Lung (tissue), 17 donors: ENCODE measurements at places on chromosomes 3 and 15.

DNA sequence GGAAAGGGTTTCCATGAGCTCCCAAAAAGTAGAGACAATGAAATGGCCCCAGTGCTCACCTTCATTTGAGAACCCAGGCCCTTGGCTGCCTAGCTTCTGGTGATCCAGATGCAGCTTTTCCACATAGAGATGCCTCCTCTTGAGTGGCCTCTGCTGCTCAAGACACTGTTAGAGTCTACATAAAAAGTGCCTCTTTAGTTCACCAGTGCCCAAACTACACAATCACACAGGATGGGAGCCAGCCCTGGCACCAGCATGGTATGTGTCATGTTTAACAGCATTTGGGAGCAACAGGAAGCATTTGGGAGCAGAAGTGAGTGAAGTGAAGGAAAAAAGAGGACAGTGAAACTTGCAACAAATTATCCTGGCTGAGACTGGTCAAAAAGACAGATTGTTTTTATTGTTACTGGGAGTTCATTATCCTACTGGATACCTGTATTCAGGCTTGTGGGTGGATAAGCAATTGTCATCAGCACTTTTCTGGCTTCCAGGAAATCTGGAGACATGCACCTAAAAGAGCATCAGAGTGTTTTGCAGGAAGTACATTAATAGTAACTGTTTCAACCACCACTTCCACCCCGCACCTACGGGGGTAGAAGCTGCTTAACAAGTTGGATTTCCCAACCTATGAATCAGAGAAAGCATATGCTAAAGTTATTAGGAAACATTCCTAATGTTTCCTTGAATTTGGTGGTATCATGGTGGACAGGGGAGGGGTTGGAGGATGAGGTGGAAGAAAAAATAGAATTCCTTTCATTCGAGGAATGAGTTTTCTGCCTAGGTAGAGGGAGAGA is 416.2 kb downstream of the IGSF11 start:
- no peaks in the 10 kb centered on the region for H3K36me3 ChIP-seq
- H3K27me3 ChIP-seq: no peaks in the 10 kb centered on the region
- H3K4me1 ChIP-seq: no peaks in the 10 kb centered on the region
- no peak overlapping the region for H3K4me3 ChIP-seq
- DNase-seq: no peak
- no peak overlapping the region for H3K27ac ChIP-seq

DNA sequence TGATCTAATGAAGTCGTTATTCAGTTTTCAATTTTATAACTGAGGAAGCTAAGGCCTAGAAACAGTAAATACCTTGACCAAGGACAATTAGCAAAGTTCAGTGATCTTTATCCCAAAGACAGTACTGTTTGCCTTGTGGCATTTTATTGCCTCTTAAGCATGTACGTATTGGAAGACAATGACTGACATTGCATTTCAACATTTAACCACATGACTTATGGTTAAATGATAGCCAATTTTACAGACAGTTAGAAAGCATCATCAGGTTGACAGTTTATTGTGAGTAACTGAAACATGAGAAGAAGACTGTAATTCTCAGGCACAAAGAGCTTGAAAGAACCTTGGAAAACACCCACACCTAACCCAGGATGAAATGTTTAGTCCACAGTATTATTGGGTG is 390.8 kb upstream of the ZNF385D start:
- no peaks in the 10 kb centered on the region for H3K4me1 ChIP-seq
- H3K36me3 ChIP-seq: no peaks in the 10 kb centered on the region
- H3K27me3 ChIP-seq: no peaks in the 10 kb centered on the region
- H3K27ac ChIP-seq: no peak overlapping the region
- H3K4me3 ChIP-seq: no peak overlapping the region

DNA sequence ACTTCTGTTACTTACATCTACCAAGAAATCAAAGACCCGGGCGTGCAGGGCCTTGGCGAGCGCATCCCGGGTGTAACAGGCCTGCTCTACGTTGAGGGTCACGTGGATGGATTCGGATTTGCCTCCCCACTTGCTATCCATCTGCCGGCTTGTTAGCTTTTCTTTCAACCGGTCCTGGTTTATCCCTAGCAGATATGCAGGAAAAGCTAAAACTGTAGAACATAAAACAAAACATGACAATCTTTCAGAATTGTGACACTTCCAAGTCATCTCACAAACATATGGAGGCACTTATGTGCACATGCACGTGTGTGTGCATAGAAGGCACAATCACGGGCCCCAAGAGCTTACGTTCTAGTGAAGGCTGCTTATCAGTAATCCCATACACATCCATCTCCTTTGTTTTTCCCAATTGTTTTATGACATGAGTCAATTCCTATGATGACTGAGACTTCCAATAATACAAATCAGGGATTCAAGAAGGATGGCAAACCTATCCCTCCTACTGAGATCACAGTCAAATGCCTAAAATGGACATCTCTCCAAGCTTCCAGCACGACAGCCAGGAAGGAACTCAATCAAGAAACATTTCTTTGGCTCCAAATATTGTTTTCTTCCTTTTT is 11.3 kb downstream of the LDHAL6B start:
- no peaks in the 10 kb centered on the region for H3K36me3 ChIP-seq
- DNase-seq: no peak
- H3K4me3 ChIP-seq: no peak overlapping the region
- no peaks in the 10 kb centered on the region for H3K27me3 ChIP-seq

DNA sequence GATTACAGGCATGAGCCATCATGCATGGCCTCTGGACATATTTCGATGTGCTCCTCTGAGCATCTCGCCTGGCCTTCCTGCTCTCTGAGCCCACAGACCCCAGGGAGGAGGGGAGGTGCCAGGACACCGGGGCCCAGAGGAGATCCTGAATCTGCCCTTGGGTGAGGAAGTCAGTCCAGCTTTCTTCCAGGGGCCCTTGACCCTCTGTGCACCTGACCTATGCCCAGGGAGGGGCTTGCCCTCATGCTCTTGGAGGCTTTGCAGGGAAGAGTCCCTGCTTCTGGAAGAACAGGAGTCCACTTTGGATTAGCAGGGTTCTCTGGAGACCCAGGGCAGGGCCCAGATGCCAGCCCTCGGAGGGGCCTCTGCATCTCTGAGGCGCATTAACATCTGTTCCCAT is 1.4 kb downstream of the ACSBG1 start:
- no peaks in the 10 kb centered on the region for H3K27me3 ChIP-seq
- no peak for DNase-seq
- H3K4me1 ChIP-seq: no peaks in the 10 kb centered on the region

- H3K4me3 ChIP-seq: no peak overlapping the region
- H3K4me1 ChIP-seq: no peaks in the 10 kb centered on the region
- no peaks in the 10 kb centered on the region for H3K36me3 ChIP-seq
- no peaks in the 10 kb centered on the region for H3K27me3 ChIP-seq
- H3K27ac ChIP-seq: no peak overlapping the region
Observed at GRCh38 chr3:18308096-18308650, 117.0 kb downstream of the SATB1 start.

GRCh38 chr3:158248261-158248660 is 138.4 kb downstream of the RSRC1 start:
- DNase-seq: no peak
- H3K36me3 ChIP-seq: no peaks in the 10 kb centered on the region
- no peak overlapping the region for H3K27ac ChIP-seq
- no peaks in the 10 kb centered on the region for H3K4me1 ChIP-seq
- no peak overlapping the region for H3K4me3 ChIP-seq
- no peaks in the 10 kb centered on the region for H3K27me3 ChIP-seq

GRCh38 chr3:183968666-183969245 is 48.9 kb downstream of the ABCC5 start:
- DNase-seq: no peak
- no peak overlapping the region for H3K4me3 ChIP-seq
- no peaks in the 10 kb centered on the region for H3K4me1 ChIP-seq
- H3K27ac ChIP-seq: no peak overlapping the region
- H3K36me3 ChIP-seq: peaks cover 26% of the 10 kb centered on the region
- H3K27me3 ChIP-seq: no peaks in the 10 kb centered on the region

DNA sequence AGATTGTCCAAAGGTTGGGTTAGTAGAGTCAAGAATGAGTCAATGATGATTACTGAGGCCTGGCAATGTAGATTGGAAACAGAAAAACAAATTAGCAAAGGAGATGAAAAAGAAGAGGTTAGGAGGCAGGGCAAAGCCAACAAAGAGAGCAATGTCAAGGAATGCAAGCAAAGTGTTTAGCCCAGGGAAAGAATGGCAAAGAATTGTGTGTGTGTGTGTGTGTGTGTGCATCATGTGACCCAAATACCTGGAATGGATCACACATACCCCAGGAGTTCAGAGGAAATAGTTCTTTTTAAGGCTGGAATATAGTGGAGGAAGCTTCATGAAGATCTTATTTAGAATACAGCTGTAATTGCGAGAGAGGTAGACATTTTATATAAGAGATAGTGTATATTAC is 831.7 kb upstream of the ARPP21 start:
- H3K27me3 ChIP-seq: no peaks in the 10 kb centered on the region
- no peaks in the 10 kb centered on the region for H3K36me3 ChIP-seq
- DNase-seq: no peak
- H3K4me3 ChIP-seq: no peak overlapping the region

DNA sequence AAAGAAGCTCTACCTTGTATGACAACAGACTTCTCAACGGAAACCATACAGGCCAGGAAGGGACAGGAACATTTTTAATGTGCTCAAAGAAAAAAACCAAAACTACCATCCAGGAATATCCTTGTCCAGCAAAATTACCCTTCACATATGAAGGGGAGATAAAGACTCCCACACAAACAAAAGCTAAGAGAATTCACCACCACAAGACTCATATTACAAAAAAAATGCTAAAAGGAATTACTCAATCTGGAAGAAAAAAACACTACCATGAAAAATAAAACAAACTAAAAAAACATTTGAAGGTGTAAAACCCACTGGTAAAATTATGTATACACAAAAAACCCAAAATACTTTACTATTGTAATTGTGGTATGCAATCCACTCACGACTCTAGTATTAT is 57.2 kb downstream of the DLG1 start:
- H3K4me1 ChIP-seq: no peaks in the 10 kb centered on the region
- no peaks in the 10 kb centered on the region for H3K36me3 ChIP-seq
- H3K27ac ChIP-seq: no peak overlapping the region
- no peak for DNase-seq
- H3K27me3 ChIP-seq: no peaks in the 10 kb centered on the region

- DNase-seq: no peak
- no peaks in the 10 kb centered on the region for H3K4me1 ChIP-seq
- H3K27me3 ChIP-seq: no peaks in the 10 kb centered on the region
- no peak overlapping the region for H3K27ac ChIP-seq
- no peak overlapping the region for H3K4me3 ChIP-seq
Observed at GRCh38 chr3:117246771-117247555, 537.4 kb downstream of the TUSC7 start.

- H3K27ac ChIP-seq: peak overlapping the region; percentile 21
- no peaks in the 10 kb centered on the region for H3K36me3 ChIP-seq
- DNase-seq: no peak
- H3K27me3 ChIP-seq: no peaks in the 10 kb centered on the region
Observed at GRCh38 chr15:39783244-39783820, 691 bp upstream of the FSIP1 start.

GRCh38 chr3:39407773-39408492 is 1.4 kb downstream of the RPSA start:
- H3K27ac ChIP-seq: peak overlapping the region; percentile 59
- no peak overlapping the region for H3K4me3 ChIP-seq
- H3K27me3 ChIP-seq: no peaks in the 10 kb centered on the region
- DNase-seq: no peak
- peaks cover 38% of the 10 kb centered on the region for H3K36me3 ChIP-seq

DNA sequence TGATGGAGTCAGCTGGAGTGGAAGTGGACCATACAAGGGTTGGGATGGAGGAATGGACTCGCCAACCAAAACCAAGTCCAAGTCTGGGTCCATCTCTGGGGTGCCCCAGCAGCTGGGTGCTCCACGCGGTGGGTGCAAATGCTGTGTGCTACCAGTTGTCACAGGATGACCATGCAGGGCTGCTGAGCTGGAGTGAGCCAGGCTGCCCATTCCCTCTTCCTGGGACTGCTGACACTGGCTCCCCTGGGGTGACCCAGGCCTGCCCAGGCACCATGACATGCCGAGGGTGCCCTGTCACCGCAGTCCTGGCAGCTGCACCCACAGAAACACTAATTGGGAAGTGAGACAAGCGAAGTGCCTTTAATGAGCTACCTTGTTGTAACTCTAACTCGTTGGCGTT is 140.2 kb downstream of the TPRA1 start:
- no peak for DNase-seq
- no peak overlapping the region for H3K4me3 ChIP-seq
- no peaks in the 10 kb centered on the region for H3K27me3 ChIP-seq
- H3K4me1 ChIP-seq: no peaks in the 10 kb centered on the region
- no peak overlapping the region for H3K27ac ChIP-seq

DNA sequence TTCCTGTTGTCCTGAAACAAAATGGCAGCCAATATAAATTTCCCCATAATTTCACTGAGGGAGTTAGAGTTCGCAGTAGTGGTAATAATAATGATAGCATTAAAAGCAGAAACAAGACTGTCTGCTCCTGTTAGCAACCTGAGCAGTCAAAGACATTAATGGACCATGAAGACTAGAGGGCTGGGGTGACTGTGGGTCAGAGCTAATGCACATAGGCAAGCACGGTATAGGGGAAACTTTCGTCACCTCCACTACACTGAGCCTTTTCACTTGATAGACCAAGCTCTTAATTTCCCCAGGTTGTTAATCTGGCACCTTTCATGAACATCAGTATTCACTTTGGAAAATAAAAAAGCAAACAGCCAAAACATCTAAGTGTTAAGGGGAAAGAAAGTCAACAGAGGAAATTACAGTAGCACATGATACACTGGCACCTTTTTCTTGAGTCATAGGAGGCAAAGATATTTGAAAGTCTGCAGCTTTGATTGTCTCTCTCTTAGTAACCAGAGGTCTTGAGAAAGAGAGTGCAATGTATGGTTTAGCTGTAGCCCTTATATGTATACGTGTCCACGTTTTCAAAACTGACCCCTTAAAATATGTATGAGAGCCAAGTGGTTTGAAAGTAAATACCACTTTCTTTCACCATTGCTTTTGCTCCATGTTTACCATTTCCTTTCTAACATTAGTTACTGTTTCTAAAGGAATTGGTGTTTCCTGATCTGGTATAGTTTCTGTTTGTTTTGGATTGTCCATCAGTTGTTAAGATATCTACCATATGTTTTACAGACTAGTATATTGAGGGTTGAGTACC is 104.8 kb downstream of the FILIP1L start:
- H3K4me3 ChIP-seq: no peak overlapping the region
- H3K4me1 ChIP-seq: peaks cover 13% of the 10 kb centered on the region
- peak overlapping the region; percentile 33 for H3K27ac ChIP-seq
- H3K27me3 ChIP-seq: no peaks in the 10 kb centered on the region

DNA sequence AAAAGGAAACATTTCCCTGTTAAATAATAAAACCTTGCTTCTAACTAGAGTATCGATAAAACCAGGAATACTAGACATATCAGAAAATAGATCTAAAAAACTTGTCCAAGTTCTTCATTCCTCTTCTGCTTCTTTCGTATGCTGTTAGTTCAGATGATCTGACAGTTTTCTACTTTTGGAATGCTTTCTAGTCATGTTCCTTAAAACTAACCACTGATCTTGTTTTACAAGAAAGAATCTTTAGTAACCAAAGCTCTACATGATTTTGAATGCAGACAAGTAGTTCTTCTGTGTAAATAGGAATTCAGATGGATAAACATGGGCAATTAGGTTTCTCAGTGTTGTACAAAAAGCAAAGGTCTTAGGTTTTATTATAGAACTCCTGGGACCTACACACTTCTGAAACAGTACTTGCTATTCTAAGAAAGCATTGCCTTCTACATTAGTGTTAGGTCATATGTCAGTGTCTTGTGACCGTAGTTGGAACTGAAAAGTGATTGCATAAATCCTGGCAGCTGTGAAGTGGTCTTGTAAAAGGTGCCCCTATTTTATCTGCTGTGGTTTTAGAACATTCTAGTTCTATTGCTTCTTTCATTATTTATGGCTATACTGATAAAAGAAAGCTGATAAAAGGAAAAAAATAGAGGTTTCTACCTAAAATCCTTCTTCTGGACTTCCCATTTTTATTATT is 40.7 kb downstream of the SNRK start:
- DNase-seq: no peak
- H3K27me3 ChIP-seq: no peaks in the 10 kb centered on the region
- H3K4me3 ChIP-seq: no peak overlapping the region
- no peaks in the 10 kb centered on the region for H3K36me3 ChIP-seq
- no peak overlapping the region for H3K27ac ChIP-seq
